ENCODE measurements at places on chromosomes 1 and 21.

DNA sequence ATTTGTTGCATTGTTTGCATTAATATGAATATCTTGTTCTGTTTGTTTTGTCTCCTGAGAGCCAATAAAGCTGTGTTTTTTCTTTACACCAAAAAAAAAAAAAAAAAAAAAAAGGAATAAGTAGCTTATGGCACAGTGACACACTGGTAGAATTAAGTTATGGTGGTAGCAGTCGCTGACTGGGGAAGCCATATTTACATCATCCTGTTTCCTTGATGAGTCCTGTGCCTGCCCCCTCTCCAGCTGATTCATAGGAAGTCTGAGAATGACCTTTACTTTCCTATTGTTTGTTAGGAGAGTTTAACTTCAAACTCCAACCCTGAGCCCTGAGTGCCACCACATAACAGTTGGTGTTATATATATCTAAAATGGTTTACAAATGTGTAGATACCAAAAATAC lies 62.2 kb downstream of the OBSCN start:
- DNase-seq = no peak

DNA sequence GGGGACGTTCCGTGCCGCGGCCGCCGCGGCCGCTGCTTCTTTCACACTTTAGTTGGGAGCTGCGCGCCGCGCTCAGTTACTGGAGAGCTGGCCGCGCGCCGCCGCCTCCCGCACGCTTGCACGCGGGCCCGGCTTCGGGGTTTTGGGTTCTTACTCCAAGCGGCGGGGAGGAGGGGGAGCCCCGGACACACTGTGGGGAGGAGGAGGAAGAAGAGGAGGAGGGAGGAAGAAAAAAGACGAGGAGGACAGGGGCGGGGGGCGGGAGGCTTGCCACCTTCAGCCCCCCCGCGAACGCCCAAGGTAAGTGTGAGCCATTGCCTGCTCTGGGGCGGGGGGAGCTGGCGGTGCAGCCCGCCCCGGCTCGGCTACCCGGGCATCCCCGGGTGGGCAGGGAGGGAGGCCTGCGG lies 243 bp downstream of the C1orf21 start:
- DNase-seq = no peak

DNA sequence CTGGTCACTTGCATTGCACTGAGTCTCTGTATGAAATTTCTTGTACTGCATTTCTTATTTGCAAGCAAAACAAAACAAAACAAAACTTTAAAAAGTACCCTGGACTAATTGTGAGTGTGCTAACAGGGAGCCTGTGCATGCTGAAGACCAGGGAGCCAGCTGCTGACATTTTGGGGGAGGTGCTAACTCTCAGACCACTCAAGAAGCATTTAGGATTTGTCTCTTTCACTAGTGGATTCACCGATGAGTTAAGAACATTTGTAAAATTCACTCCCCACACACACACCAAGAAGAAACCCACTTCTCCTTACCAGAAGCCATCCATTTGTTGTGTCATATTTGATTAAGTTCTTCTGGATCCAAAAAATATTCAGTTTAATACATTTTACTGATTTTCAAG lies 95.7 kb upstream of the C1orf105 start:
- no peak for DNase-seq

- DNase-seq = no peak
Observed at GRCh38 chr21:21436012-21436534, 437.9 kb downstream of the NCAM2 start.

DNA sequence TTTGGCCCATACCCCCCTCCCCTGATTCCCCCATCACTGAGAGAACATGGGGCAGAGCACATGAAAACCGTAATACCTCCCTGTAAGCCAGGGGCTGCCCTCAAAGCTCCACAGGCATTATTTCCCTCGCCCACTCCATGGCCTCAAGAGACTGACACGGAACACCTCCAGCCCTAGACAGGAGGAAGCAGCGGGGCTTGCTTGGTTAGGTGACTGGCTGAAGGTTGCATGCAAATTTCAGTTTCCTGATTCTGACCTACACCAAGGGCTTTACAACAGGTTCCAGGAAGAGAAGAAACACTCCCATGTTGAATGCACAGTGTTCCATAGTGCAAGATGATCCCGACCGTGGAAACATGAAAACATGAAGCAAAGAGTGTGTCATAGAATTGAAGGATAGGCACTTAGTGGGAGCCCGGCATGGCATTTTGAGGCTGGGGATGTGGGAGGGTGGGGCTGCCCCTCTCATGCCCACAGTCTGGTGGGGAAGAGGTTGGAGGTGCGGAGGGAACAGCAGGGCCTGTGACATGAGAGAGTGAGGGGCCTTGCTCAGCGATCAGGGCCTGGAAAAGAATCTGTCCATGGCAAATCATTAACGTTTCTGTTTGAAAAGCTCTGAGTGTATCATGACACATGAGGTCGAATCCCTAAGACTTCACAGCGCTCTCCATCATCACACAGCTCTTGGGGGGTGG lies 33.5 kb downstream of the GPR137B start:
- no peak for DNase-seq

GRCh38 chr1:25723250-25723880 lies 76.6 kb upstream of the SELENON start:
- DNase-seq = no peak

- DNase-seq = no peak
Observed at GRCh38 chr1:15279576-15280230, 32.7 kb downstream of the FHAD1 start.

GRCh38 chr1:230992100-230992774 lies 13.3 kb downstream of the ARV1 start:
- DNase-seq = no peak

DNA sequence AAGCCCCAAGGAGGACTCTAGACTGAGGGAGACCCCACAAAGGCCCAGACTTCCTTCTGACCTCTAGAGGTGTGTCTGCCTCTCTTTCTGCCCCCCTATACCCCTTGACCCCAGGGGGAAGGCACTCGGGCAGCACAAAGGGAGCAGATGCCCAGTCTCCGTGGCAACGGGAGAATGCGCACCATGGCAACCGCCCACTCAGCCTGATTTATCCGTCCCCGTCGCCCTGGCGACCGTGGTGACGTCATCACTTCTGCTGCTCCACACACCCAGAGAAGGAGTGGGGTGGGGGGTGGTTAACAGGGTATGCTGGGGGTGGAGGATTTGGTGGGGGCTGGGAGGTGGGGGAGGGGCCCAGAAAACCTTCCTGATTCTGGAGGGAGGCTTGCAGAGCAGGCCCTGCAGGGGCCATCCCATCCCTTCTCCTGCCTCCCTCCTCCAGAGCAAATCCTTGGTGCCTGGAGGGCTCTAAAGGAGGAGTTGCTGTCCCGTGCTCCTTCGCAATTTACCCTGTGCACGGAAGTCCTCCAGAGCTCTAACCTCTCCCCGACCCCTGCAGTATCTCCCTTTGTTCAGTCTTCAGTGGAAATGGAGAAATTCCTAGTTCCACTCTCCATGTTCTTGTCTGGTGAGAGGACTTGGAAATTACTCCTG lies 6.3 kb downstream of the CELF3 start:
- DNase-seq = peak; percentile 35

DNA sequence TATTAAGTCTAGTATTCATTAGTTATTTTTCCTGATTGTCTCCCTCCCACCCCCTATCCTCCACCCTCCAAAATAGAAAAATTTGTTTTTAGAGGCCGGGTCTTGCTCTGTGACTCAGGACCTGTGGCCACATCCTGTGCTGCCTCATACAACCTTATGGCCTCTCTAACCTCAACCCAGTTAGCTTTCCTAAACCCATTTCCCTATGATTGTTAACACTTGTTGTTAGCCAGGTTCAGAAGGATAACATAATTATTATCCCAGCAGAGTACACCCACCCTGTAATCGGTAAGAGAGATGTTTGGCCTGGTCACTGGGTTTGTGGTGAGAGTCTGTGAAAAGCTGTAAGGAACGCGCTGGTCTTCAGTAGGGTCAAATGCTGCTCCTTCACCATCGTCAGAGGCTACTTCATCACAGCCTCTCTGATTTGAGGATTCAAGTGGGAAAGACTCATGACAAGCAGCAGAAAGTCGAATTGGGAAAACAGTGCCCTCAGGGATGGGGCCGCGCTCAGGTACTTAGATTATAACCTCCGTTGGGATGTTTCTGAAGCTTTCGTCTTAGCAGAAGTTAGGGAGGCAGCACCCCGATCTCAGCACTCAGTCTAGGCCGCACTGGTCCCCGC lies 35.9 kb upstream of the HMGN1 start:
- no peak for DNase-seq

GRCh38 chr1:21361506-21361905 lies 71.2 kb upstream of the ECE1 start:
- no peak for DNase-seq

DNA sequence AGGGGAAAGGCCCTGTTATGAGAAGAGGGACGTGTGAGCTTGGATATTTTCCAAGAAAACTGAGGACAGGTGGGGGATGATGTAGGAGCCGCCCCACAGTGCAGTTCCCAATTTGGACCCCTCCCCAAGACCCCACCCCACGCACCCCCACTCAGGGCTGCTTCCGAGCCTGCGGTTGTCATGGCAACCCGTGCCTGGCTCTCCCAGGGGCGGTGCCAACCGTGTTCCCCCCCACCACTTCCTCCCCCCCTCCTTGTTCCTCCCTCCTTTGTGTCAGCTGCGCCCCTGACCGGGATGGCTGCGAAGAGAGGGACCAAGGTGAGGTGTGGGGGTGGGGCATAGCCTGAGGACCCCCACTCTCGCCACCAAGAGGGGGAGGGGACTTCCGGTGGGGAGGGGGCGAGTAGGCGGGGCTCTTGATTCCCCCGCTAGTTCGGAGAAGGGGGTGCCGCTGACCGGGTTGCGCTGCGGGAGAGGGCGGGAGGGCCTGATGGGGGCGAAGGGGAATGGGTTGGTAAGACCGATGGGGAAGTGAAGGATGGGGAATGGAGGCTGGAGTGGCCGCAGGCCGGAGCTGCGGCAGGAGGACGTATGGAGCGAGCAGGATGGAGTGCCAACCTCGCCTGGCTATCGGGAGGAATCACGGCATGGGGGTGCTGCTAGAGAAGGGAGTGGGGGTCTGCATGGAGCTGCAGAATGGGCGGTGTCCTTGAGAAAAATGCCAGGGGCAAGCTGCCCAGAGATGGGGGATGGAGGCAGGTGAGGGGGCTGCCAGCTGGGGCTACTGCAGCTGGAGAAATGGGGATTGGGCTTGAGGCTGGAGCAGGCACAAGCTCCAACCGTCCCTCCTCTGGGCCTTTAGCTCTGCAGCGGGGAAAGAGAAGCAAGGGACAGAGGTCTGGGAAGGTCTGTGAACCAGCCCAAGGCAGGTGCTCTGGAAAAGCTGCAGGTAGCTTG lies 953 bp downstream of the TRIM46 start:
- DNase-seq = no peak

DNA sequence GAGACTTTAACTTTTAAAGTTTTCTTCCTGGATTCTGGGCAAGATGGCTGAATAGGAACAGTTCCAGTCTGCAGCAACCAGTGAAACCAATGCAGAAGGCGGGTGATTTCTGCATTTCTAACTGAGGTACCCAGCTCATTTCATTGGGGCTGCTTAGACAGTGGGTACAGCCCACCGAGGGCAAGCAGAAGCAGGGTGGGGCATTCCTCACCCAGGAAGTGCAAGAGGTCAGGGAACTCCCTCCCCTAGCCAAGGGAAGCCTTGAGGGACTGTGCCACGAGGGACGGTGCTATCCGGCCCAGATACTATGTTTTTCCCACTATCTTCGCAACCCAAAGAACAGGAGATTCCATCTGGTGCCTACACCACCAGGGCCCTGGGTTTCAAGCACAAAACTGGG lies 121.0 kb downstream of the VAV3 start:
- DNase-seq = no peak

DNA sequence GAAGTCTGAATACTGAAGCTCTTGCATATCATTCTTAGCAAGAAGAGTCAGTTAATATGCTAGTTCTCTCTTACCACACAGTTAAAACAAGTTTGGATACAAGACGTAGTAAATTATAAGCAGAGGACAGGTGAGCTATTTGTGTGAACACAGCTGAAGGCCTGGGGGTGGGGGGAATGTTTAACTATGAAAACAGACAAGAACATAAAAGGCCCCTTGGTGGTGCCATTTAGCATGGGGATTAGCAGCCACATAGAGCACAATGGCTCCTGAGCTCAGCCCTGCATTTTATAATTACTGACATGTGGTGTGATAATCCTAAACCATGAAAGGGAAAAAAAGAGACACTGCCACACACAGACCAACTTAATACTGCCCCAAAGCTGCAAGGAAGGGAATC lies 94.8 kb downstream of the TGFBR3 start:
- DNase-seq = no peak

DNA sequence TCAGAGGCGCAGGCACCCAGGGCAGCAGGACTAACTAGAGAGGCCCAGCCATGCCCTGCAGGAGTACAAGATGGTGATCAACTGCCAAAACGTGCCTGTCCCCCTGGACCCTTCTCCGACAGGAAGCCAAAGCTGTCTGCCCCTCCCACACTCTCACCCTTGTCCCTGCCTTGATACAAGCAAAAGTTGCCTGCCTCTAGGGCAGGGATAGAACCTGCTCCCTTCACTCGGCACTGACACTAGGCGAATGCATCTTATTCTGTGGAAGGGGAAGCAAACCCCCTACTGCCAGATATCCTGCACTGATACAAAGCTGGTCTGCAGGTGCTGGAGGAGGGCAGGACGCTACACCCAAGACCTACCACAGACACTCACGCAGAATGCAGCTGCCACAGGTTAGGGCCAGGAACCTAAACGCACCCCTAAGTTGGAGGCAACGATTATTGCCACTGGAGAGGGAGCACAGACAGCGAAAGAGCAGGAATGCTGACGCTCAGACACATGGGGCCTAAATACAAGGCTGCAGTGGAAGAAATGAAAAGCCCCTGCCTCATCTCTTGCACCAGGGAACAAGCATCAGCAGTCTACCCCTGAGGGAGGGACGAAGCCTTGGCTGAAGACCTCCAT lies 3.7 kb downstream of the TARBP1 start:
- no peak for DNase-seq

- DNase-seq = no peak
Observed at GRCh38 chr1:89310505-89310904, 37.8 kb upstream of the GBP5 start.

- no peak for DNase-seq
Observed at GRCh38 chr1:210830034-210831028, 303.6 kb downstream of the KCNH1 start.

DNA sequence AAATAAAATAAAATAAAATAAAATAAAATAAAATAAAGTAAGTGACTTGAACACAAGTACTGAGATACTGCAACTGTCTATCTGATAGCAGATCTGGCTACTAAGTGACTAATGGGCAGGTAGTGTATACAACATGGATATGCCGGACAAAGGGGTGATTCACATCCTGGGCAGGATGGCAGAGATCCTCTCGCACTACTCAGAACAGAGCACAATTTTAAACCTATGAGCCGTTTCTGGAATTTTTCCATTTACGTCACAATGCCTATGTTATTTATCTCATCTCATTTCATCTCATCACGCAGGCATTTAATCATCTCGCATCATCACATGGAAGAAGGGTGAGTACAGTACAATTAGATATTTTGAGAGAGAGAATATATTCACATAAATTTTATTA lies 233.3 kb upstream of the COA6 start:
- DNase-seq = no peak
